ENCODE measurements at places on chromosomes 11 and 22.

GRCh38 chr11:9914064-9914463, 250.2 kb downstream of the SWAP70 start:
- DNase-seq = no peak

DNA sequence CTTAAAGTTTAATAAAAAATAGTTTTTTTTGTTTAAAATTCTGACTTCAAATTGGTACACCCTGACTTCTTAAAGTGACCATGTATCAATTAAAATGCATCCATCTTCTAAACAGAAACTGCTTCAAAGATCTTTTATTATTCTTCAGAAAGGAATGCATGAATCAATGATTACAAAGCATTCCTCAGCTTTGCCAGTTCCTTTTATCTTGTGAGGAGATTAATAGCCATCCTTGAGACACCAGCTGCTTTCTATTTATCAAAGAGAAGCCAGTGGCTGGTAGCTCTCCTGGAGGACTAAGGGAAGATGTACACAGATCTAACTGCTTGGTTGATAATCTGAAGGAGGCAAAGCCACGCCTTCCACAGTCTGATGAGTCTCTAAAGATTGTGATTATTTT, 2222.5 kb downstream of the LRRC4C start:
- DNase-seq = no peak

DNA sequence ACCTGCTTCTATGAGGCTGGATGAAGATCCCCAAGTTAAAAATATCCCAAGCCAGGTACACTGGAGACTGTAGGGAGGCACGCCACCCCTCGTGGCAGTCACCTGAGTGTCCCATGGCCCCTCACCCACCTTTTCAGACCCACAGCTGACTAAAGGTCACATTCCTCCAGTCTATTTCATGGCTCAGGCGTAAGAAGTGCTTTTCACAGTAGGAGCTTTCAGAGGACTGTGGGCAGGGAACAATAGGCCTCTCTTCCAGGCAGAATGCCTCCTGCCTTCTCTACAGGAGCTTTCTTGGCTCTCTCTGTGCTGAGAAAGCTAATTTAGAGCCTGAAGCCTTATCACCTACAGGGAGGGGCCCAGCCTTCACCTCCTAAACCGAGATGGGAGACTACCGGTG, 73.8 kb downstream of the C11orf58 start:
- DNase-seq = no peak

DNA sequence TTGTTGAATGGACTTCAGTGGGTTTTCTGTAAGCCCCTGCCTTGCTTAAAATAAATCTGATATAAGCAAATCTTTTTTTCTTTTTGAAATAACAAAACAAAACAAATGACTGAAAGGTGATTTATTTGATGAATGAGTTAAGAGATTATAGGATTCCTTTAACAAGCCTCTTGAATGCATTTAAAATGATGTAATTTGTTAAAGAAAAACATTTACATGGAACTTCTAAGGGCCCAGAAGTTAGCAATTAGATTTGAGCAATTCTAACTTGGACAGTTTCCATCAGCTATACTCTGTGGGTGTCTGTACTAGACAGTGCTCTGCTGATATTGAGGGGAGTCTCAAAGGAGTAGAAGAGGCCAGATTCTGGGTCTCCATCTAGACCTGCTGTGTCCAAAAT, 143.5 kb upstream of the RAG2 start:
- no peak for DNase-seq

DNA sequence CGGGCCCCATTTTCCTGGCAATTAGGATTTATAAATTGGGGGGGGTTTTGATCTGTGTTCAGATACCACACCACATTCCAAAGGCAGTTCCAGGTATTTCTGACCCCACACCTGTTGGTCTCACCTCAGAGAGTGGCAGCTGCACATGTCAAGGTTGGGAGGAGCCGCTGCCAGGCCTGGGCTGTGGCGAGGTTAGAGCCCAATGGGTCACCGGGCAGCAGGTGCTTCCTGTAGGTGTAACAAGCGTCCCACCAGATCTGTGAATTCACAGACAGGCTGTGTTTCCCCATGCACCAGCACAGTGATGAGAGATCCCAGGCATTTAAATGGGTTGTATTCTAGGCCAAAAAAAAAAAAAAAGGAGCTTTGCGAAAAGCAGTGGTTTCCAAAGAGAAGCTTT, 58.6 kb downstream of the CABIN1 start:
- DNase-seq = no peak
